Activated CD4-positive, alpha-beta T cell treated with anti-CD3 and anti-CD28 coated beads, Interleukin-10, Interleukin-2, amounts not matched to agents 100 ng/mL and 50 ng/mL, durations not matched to agents 16 hours and 8 hours (primary cell): ENCODE measurements at places on chromosomes 4 and X.

DNA sequence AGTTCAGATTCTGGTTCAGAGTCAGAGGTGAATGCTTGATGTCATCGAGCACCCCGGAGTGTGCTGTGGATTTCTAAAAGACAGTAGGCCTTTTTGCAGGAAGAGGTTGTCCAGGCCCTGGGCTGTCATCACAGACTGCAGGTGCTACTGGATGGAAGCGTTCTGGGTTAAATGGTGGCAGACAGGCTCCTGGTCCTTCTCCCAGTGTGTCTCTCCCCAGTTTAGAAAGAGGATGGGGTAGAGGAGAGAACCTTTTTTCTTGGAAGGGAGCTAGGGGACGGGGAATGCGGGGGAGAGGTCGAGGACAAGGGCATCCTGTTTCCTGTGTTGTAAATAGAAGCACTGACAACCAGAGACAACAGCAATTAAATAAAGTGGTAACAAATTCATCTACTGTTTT is 102.3 kb upstream of the NUDT6 start:
- no peak for DNase-seq

DNA sequence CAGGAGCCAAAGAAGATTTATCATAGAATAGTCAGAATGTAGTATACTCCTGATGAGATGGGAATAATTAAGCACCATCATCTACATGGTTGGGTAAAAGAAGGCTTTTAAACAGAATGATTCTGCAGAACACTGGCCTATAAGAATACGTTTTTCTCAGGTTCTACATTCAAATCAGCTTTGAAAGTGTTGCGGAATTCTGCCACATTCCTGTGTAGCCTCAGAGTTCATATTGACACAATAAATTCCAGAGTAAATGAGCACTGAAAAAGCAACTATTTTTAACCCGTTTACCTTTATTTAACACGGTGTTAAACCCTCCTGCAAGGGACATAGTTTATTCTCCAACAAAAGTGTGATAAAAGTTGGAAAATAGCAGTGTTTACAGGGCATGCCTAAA is 950.2 kb upstream of the SLIT2 start:
- no peak for DNase-seq

DNA sequence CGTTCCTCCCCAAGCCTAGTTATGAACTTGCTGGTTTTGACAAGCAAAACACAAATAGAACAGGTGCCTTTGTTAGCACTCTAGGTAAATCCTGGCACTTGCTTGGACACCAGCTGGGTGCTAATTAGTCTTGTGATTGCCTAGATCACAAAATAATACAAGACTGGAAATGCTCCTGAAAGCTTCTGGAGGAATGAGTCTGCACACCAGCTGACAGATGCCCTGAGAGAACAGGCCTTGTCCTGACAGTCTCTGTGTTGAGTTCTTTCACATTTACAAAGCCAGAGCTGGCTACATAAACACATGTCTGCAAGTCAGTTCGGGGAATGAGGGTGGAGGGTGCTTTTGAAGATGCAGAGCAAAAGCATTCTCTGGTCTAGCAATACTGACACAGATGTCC is 93.8 kb downstream of the ELOVL6 start:
- no peak for DNase-seq

DNA sequence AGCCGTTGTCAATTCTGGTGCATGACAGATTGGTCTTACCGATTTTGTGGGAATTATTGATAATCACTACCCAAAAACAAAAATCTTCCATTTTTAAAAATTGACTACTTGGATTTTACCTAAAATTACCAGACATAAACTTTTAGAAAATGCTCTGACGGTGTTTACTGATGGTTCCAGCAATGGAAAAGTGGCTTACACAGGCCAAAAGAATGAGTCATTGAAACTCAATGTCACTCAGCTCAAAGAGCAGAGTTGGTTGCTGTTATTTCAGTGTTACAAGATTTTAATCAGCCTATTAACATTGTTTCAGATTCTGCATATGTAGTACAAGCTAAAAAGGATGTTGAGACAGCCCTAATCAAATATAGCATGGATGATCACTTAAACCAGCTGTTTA is 23.0 kb upstream of the UGT2B17 start:
- no peak for DNase-seq

- DNase-seq: no peak
Measured at GRCh38 chr4:38185406-38186144, 225.4 kb downstream of the PTTG2 start.

GRCh38 chrX:55488006-55488592 is 1.5 kb downstream of the USP51 start:
- no peak for DNase-seq

DNA sequence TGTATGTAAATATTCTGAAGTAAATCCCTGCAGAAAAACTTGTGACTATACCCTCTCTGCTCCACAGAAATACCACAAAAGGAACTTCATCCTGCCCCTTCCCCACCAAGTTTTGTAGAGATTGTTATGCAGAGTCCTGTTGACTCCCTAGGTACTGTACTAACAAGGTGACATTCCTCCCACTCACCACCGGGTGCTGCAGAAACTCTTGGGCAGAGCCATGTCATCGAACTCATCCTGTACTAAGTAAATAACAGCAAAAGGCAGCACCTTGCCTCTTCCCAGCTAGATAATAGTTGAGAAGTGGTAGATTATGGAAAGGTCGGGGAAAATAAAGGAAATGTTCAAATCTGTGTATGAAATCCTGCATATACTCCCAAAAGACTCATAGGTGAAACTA is 233.3 kb downstream of the STPG2 start:
- DNase-seq: peak; percentile 3

- DNase-seq: no peak
Measured at GRCh38 chr4:168221301-168221700, 97.3 kb downstream of the DDX60 start.

GRCh38 chr4:5956285-5957021 is 61.8 kb downstream of the C4orf50 start:
- no peak for DNase-seq
